RCC 7860 (cell line): ENCODE measurements at places on chromosomes 1 and 21.
A peak's percentile ranks its signal among the peaks of the same experiment; 100 is the strongest.

- DNase-seq = no peak
Measured at GRCh38 chr1:56573311-56573710, 6.1 kb downstream of the PLPP3 start.

GRCh38 chr1:203017692-203018091 lies 8.6 kb upstream of the PPFIA4 start:
- no peak for DNase-seq

DNA sequence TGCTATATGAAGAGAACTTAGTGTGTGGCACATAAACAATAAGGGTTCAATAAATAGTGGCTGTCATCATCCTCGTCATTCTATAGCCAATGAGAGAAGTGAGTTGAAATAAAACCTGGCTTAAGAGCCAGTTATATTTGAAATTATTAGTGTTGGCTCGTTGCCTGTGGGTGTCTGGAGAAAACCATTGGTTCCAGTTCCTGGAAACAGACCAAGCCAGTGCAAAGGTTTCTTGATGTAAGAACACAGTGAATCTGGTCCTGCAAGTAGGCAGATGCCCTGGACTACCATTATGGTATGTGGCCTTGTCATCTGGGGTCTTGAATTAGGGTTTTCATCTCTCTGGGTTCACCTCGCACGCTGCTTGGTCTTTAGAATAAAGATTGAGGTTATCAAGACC lies 43.3 kb downstream of the URB2 start:
- DNase-seq = no peak

DNA sequence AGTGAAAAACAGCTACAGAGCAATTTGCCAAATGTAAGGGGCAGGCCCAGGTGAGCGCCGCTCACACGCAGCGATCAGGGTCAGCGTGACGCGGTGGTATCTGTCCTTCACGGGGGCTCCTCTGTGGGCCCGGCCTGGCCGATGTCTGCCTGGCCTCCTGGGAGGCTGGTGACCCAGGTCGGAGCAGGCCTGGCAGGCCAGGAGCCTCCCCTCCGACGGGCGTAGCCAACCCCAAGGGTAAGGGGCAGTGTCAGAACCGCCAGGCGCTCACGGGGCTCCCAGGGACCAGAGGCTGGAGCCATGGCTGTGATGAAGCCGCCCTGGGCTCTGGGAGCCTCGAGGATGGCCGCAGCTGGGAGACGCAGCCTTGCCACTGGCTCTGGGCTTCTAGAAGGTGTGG lies 72.1 kb downstream of the MORN1 start:
- DNase-seq = no peak

- DNase-seq = no peak
Measured at GRCh38 chr1:236514703-236515442, 8.9 kb upstream of the LGALS8 start.

DNA sequence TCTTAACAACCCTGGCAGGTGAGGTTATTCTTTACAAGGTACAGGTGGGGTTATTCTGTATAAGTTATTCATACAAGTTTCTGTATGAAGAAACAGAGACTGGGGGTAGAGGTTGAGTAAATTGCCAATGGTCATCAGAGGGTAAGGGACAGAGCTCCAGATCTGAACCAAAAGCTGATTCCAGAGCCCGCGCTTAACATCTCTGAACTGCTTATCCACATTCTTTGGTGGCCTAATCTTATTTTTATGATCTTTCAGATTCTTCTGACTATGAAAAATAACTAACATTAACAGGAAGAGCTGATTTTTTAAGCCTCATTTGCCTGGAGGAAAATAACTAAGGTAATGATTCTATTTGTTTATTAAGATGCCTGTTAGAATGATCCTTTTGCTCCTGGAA lies 63.9 kb upstream of the BARHL2 start:
- no peak for DNase-seq

- no peak for DNase-seq
Measured at GRCh38 chr1:157132616-157133167, 5.5 kb downstream of the ETV3 start.

GRCh38 chr1:228305721-228306152 lies 97.9 kb downstream of the OBSCN start:
- no peak for DNase-seq

DNA sequence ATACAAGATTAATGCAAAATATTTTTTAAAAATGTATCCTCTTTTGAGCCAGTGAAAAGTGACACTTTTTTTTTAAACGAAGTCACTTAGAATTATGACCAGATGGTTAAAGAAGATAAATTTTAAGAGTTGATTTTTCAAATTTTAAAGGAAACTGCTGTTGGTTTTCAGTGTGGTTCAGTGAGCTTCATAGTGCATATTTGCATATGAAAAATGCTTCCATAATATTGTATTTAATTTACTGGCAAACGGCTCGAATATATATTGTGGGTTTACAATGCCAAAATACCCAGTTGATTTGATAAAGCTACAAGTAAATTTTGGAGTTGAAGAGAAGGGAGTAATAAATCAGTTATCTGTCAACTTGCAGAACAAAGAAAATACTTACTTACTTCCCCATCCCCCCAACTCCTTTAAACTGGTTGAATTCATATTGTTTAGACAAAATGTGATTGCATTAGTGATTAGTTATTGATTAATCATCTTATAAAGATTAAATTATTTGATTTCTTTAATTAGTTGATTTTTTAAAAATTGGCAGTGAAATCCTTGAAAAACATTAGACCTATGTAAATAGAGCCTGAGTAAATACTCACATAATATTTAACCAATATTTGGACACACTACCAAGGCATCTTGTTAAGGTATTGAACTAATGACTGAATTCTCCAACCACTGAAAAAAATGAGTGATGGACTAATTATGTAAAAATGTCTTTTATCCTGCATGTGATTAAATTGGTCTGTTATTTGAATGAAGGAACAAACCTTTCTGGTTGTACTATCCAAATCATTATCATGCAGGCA lies 122.8 kb upstream of the APP start:
- no peak for DNase-seq

GRCh38 chr1:26482921-26483320 lies 10.7 kb downstream of the HMGN2 start:
- DNase-seq = no peak

GRCh38 chr21:15706696-15707095 lies 23.1 kb upstream of the USP25 start:
- peak; percentile 86 for DNase-seq

GRCh38 chr1:209398313-209398991 lies 185.1 kb upstream of the CAMK1G start:
- DNase-seq = peak; percentile 87

DNA sequence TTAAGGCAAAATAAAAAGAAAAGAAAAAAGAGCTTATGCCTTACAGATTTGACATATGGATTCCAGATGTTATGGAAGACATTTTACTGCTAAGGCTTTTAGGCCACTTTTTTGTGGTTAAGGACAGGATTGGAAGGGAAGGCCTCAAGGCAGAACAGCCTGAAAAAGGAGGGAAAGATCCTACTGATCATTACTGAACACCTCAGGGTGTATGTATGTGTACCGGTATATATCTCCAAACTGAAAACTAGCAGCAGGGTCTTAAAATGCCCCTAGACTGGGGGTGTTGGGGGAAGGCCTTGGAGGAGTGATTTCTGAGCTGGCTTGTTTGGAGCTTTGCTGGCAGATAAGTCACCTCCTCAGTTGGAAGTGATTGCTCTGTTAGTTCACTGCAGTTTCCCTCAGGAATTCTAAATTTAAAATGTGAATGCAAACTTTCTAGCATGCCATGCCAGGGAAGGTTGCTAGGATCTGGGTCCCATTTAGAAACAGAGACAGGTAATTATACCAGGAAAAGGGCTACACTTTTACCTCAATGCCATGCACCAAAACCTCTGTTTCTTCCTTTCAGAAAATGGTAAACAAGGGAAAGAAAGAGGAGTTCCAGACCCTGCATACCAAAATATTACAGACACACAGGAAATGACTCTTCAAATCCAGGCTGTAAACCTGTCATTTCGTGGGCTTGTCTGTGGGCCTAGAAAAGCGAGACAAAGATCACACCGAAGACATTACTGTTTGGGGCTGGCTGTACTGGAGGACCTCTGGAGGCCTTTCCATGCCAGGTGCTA lies 15.0 kb downstream of the C1orf52 start:
- no peak for DNase-seq

GRCh38 chr1:206903687-206904086 lies 6.4 kb downstream of the IL24 start:
- DNase-seq = no peak

GRCh38 chr1:6779089-6779805 lies 6.0 kb upstream of the CAMTA1 start:
- DNase-seq = no peak
